ENCODE measurements at places on chromosomes 6 and 20. TPM values are rescaled to one million over a fixed set of nuclear protein-coding genes. Genes with fewer than 3 reads are reported as not detected.
A peak's percentile ranks its signal among the peaks of the same experiment; 100 is the strongest.

The FNDC1 gene
- total RNA-seq = 0.09 TPM

The STMN3 gene
- 101 TPM for total RNA-seq

The OR2B6 gene
- total RNA-seq = not detected

The PLG gene
- total RNA-seq = 0.30 TPM

The LY86 gene
- not detected for total RNA-seq

The SLC22A7 gene
- total RNA-seq = 0.37 TPM

The ACTR5 gene
- total RNA-seq = 14.9 TPM

The TMEM14C gene
- total RNA-seq = 88.3 TPM

The LAMA4 gene
- 14.7 TPM for total RNA-seq

The OSBPL2 gene
- 35.6 TPM for total RNA-seq

DNA sequence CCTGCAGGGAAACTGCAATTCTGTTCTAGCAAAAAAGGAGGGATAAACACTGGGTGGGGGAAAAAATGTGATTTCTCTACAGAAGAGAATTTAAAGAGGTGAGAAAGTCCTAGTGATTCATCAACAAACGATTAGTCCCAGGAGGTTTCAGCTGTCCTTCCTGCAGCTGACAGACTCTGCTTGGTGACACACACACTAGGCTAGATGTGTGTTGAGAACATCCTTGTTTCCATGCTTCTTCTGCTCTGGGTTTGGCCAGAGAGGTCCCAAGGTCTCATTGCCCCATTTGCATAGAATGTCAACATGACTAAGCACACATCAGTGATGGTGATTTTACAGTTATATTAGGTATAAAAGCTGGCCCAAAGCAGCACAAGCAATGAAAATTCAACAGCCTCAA, 258.3 kb downstream of the NFATC2 start:
- DNase-seq = no peak
- H3K27ac ChIP-seq = no peak overlapping the region

DNA sequence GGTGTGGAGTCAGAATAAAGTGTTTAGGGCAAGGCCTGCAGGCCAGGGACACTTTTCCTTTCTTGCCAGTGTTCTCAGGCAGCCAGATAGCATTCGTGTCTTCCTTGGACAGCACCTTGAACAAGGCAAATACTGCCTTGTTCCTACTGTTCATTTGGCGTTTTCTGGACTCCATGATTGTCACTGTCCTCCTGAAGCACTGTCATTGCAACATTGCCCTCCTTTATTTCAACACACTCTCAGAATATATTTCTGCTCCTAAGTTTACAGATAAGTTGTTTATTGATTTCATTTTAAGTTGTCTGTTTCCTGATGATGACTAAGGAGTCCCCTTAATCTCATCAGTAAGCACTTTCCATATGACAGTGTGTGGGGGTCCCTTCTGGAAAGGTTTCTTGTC, 15.1 kb upstream of the DEF6 start:
- H3K27ac ChIP-seq = no peak overlapping the region
- H3K4me1 ChIP-seq = no peaks in the 10 kb centered on the region
- H3K4me3 ChIP-seq = no peak overlapping the region
- peaks cover 6% of the 10 kb centered on the region for H3K36me3 ChIP-seq
- no peaks in the 10 kb centered on the region for H3K27me3 ChIP-seq

DNA sequence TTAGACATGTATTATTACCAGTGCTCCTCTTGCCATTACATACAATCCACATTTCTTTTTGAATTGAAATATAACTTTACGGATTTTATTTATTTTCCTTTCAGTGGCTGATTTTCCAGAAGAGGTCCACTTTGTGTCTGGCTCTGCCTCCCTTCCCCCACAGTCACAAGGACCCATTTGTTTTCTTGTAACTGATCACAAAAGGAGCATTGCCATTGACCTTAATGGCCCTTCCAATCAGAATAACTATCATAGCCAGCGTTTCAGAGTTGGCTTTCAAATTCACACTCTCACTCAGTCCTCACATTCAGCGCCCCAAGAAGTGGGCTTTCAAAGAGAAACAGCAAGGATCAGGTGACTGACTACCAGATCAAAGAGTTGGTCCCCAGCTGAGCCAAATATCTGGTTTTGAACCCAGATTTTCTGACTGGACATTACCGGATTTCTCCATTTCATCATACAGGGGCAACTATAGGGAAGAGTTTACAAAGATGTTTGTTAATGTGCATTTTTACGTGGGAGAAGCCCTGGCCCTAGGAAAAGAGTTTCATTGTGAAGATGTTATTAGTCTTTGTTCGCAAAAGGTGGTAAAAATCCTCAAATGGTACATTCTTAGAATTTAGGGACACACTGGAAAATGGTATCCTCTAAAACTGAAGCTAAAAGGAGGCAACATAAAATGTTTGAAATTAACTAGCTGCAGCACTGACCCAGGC, 2.0 kb upstream of the SLC22A23 start:
- peak overlapping the region; percentile 91 for H3K4me3 ChIP-seq
- H3K4me1 ChIP-seq = peaks cover 29% of the 10 kb centered on the region
- no peaks in the 10 kb centered on the region for H3K36me3 ChIP-seq

DNA sequence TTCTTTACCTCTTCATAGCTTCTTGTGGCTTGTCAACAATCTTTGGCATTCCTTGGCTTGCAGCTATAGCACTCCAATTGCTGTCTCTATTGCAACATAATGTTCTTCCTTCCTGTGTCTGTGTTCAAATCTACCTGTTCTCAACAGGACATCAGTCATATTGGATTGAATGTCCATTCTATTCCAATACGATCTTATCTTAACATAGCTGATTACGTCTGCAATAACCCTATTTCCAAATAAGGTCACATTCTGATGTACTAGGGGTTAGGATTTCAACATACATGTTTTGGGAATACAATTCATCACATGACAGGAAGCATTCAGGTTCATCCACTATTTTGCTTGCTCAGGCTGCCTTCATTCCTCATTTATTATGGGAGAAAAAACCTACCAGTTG, 684.4 kb upstream of the CITED2 start:
- H3K27me3 ChIP-seq = no peaks in the 10 kb centered on the region
- no peaks in the 10 kb centered on the region for H3K36me3 ChIP-seq
- no peak for DNase-seq
- H3K27ac ChIP-seq = no peak overlapping the region

DNA sequence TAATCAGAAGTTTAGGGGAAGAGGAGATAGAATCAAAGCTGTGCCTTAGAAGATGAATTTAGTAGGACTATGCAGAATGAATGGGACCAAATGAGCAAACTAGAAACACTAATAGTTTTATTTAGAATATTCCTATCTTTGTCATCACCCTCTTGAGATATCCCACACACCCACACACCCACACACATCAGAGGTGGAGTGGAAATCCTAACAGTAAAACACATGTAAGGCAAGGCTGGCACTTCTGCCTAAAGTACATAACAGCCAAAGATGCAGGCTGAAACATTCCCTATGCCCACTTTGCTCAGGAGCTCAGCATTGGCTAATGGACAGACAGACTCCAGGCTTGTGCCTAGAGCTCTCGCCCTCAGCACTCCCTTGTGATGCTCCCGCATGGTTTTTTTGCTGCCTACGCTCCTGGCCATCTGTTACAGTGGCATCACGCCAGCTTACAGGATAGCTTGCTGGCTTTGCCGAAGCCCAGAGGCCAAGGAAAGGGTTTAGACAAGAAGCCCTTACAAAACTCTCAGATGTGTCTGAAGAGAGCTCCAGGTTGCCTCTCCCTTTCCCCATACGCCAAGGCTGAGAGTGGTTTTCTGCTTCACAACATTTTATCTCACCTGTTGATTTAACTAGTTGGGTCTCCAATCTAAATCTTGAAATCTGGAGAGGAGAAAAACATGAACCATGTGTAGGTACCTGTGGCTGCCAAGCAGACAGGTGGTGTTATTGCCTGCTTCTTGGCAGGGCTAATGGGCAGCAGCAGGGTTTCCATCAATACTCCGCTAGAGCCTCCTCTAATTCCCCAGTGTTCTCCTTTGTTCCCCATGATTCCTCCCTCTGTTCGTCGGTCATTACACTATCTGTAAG, 282.6 kb upstream of the ID4 start:
- H3K27ac ChIP-seq = no peak overlapping the region
- peaks cover 6% of the 10 kb centered on the region for H3K36me3 ChIP-seq
- no peak overlapping the region for H3K4me3 ChIP-seq
- peaks cover 5% of the 10 kb centered on the region for H3K4me1 ChIP-seq
- DNase-seq = no peak

GRCh38 chr6:158071121-158072082, 89.7 kb downstream of the SYNJ2 start:
- H3K4me3 ChIP-seq = no peak overlapping the region
- no peaks in the 10 kb centered on the region for H3K36me3 ChIP-seq
- no peaks in the 10 kb centered on the region for H3K27me3 ChIP-seq
- no peak overlapping the region for H3K27ac ChIP-seq
- no peak for DNase-seq

DNA sequence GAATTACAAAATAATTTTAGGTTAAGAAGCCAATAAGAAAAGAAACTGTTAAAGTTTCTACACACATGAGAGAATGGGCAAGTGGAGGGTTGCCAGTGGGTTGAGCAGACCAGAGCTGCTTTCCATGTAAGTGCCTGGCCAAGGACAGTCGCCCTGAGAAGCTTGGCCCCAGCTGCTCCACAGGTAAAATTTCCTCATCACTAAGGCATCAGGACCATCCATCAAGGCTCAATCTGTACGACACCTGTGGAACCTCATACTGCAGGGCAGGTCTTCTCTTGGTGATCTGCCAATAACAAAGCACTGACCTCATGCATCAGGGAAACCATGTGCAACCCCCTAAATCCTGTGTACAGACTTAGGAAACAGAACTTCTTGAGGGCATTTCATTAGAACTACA, 115.4 kb downstream of the INSM1 start:
- no peak overlapping the region for H3K4me3 ChIP-seq
- DNase-seq = no peak
- H3K4me1 ChIP-seq = no peaks in the 10 kb centered on the region
- peaks cover 19% of the 10 kb centered on the region for H3K36me3 ChIP-seq

GRCh38 chr20:63022501-63022900, 15.7 kb upstream of the BHLHE23 start:
- no peaks in the 10 kb centered on the region for H3K36me3 ChIP-seq
- peaks cover 24% of the 10 kb centered on the region for H3K4me1 ChIP-seq
- H3K27ac ChIP-seq = no peak overlapping the region
- no peak for DNase-seq
- peaks cover 4% of the 10 kb centered on the region for H3K27me3 ChIP-seq

GRCh38 chr20:62537649-62538292, 62.0 kb upstream of the GATA5 start:
- no peaks in the 10 kb centered on the region for H3K4me1 ChIP-seq
- H3K27me3 ChIP-seq = no peaks in the 10 kb centered on the region
- DNase-seq = no peak
- peak overlapping the region; percentile 43 for H3K27ac ChIP-seq
- H3K4me3 ChIP-seq = no peak overlapping the region

DNA sequence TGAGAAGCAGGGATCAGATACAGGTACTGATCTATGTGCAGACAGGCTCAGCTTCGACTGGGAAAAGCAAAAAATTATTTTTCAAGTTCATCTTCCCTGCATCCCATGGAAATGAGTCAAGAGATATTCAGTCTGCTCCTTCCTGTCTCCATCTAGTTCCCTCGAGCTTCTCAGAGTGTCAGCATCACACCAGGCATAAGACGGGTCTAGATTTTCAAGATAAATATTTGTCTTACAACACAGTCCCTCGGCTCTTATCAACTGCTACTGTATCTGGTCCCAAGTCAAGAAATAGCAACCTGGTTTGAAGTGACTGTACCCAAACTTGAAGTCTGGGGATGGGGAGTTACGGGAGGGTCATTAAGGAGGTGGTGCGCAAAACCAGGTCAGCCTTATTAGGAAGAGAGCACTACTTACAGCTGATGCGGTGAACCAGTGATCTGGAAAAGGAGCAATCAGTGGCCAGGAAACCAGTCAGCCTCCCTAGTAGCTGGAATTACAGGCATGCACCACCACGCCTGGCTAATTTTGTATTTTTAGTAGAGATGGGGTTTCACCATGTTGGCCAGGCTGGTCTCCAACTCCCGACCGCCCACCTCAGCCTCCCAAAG, 29.7 kb downstream of the ZMYND8 start:
- peaks cover 48% of the 10 kb centered on the region for H3K4me1 ChIP-seq
- H3K27me3 ChIP-seq = no peaks in the 10 kb centered on the region
- no peak for DNase-seq
- H3K27ac ChIP-seq = no peak overlapping the region
- H3K36me3 ChIP-seq = peaks cover 18% of the 10 kb centered on the region

DNA sequence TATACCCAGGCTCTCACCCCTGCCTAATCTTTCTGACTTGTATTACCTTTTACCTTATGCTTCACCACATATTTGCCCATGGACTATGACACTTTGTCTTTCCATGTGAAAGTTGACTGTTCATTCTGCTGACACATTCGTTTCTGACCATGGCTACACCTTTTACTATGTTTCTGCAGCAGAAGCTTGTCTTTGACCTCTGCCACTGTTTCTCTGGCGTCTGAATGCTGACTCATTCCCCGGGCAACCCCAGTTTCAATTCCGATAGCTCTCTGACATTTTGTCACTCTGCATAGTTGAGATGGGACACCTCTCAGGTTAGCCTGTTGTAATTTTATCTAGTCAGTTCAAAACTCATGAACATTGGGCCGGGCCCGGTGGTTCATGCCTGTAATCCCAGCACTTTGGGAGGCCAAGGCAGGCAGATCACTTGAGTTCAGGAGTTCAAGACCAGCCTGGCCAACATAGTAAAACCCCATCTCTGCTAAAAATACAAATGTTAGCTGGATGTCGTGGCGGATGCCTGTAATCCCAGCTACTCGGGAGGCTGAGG, 50.7 kb downstream of the SLC26A8 start:
- H3K4me1 ChIP-seq = peaks cover 4% of the 10 kb centered on the region
- no peaks in the 10 kb centered on the region for H3K36me3 ChIP-seq

- H3K27me3 ChIP-seq = no peaks in the 10 kb centered on the region
- peaks cover 6% of the 10 kb centered on the region for H3K36me3 ChIP-seq
- DNase-seq = no peak
- H3K4me1 ChIP-seq = peaks cover 24% of the 10 kb centered on the region
- no peak overlapping the region for H3K4me3 ChIP-seq
Observed at GRCh38 chr6:107691062-107691751, 132.9 kb downstream of the SCML4 start.

- H3K36me3 ChIP-seq = peaks cover 29% of the 10 kb centered on the region
- H3K27ac ChIP-seq = peak overlapping the region; percentile 35
- H3K4me1 ChIP-seq = no peaks in the 10 kb centered on the region
- DNase-seq = no peak
- H3K4me3 ChIP-seq = no peak overlapping the region
- no peaks in the 10 kb centered on the region for H3K27me3 ChIP-seq
Observed at GRCh38 chr6:7895125-7895423, 15.5 kb downstream of the TXNDC5 start.
